ENCODE measurements at places on chromosomes 12 and 14.
A peak's percentile ranks its signal among the peaks of the same experiment; 100 is the strongest.

GRCh38 chr12:8011331-8011730 lies 21.2 kb upstream of the FOXJ2 start:
- no peak for DNase-seq

- no peak for DNase-seq
Measured at GRCh38 chr14:67636361-67636919, 16.7 kb downstream of the ARG2 start.

DNA sequence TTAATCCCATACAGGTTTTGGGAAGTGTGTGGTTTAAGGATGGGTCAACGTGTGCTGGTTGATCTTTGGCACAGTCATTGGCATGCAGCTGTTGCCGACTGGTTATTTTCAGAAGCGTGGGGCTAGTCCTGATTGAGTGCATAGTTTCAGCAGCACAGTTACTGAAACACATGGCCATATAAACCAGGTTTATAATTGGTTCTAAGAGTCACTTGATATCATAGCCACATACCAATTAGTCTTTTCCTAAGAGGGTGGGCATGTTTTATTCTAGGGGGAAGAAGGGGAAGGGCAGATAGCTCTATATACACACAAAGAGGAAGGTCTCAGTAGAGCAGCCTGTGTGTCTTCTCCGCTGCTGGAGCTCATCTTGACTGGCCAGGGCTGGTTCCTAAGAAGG lies 11.0 kb upstream of the RPS6KL1 start:
- DNase-seq = no peak

DNA sequence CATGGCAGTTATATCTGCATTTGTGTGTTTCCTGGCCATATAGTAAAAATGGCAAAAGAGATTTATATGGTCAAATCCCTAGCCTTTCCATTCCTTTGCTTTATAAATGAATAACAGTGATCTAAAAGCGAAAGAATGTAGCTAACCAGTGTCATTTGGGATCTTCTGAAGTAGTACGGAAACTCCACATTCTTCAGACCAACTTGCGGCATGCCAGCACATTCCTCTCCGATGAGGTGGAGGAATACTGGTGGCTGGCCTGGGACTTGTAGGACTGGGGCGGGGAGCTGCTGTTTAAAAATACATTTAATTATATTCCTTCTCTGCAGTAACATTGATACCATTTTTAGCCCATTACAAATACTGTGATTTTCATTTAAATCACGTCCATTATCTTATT lies 85.3 kb downstream of the SAMD4A start:
- peak; percentile 39 for DNase-seq
